Cerebellar cortex (tissue), 1 donor: ENCODE measurements at places on chromosomes 11 and 22.

DNA sequence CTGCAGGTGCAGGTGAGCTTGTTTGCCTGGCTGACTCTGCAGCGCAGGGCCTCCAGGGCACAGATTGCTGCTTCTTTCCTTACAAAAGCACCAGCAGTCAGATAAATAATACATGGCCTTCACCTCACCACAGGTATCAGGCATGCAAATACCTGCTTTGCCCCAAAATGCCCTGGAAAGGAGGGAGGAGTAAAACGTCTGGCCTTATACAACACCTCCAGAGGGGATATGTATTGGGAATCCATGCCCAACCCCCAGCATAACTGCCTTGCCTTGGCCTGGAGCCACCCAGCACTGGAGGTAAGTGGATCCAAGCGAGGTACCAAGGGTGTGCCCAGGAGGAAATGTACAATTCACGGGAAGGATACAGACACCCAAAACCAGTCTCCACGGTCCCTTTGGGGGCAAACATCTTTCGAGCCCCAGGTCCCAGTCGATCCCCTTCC lies 860 bp downstream of the TMEM184B start:
- DNase-seq: peak; percentile 75

GRCh38 chr11:36870361-36870760 lies 272.3 kb upstream of the RAG2 start:
- DNase-seq: no peak

DNA sequence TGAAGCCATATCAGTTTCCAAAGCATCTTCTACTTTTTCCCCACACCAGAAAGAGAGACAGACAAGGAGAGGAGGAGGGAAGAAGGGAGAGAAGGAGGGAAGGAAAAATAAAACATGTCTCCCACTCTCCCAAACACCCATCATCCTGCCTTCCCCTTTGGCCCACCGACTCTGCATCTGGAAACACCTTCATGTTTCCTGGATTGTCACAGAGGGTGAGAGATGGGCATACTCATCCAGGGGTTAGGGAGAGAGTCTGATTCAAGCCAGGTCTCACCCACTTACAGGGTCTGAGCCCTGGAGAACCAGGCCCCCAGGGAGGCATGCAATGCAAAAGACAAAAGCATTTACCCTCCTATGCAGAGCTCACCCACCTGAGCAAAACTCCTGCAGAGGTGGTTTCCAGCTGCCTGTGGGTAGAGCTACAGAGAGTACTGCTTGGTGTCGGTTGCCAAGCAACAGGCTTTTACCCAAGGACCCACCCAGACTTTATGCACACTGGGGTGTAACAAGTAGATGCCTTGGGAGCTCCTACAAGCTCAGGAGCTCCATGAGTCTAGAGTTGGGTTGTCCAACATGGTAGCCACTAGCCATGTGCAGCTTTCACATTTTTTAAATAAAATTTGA lies 33.4 kb downstream of the MN1 start:
- DNase-seq: no peak

GRCh38 chr11:82523141-82523540 lies 210.5 kb downstream of the FAM181B start:
- no peak for DNase-seq

- DNase-seq: no peak
These were observed 894.6 kb downstream of the METTL15 start for GRCh38 chr11:29002816-29003215.

GRCh38 chr11:118311518-118311917 lies 7.0 kb downstream of the CD3E start:
- DNase-seq: no peak

DNA sequence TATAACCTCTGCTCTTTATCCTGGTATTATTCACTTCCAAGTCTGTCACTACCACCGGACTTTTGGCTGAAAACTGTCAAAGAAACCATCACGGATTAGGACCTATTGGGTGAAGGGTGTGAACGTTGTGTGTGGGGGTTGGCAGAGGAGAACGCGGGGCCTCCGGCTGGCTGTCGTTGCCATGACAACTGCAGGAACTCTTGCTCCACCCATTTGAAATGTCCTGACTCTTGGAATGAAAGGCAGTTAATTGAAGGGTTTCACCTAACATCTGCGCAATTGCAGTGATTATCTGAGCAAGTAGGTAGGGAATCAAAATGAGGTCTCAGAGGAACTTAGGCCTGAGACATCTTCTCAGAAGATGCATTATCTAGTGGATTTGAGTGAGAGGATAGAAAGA lies 60.9 kb upstream of the CLMP start:
- DNase-seq: peak; percentile 59

DNA sequence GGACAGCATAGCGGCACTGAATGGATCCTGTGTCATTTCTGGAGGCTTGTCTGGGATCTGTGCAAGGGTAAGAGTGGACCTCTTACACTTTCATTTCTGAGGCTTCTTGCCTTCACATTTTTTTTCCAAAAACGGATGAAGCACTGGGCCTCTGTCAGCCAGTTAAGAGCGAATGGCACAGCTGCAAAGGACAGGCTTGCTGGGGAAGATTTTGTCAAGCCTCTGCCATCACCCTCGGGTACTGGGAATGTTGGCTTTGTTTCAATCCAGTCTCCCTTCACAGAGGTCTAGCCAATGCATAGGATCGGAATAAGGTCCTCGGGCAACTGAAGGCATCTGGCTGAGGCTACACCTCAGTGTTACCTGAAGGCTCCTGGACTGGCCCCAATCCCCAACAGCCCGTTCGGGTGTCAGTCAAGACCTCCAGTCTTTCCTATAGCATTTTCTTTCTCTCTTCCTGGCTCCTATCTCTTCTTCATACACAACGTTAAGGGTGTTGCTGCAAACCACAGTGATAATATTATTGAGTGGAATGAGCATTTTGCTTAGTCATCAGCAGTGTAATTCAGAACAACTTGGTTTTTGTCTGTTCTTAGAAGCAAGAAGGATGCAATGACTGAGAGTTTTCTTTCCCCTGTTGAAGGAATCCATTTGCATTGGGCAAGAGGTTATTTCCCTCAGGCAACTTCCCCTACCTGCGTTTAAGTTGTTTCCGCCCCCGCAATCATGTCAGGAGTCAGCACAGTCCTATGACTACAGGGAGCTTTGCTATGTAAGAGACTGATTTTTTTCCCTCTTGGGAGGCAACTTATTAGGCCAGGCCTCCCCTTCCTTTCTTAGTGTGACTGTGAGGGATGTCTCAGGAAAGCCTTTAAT lies 22.8 kb downstream of the NPAT start:
- no peak for DNase-seq

DNA sequence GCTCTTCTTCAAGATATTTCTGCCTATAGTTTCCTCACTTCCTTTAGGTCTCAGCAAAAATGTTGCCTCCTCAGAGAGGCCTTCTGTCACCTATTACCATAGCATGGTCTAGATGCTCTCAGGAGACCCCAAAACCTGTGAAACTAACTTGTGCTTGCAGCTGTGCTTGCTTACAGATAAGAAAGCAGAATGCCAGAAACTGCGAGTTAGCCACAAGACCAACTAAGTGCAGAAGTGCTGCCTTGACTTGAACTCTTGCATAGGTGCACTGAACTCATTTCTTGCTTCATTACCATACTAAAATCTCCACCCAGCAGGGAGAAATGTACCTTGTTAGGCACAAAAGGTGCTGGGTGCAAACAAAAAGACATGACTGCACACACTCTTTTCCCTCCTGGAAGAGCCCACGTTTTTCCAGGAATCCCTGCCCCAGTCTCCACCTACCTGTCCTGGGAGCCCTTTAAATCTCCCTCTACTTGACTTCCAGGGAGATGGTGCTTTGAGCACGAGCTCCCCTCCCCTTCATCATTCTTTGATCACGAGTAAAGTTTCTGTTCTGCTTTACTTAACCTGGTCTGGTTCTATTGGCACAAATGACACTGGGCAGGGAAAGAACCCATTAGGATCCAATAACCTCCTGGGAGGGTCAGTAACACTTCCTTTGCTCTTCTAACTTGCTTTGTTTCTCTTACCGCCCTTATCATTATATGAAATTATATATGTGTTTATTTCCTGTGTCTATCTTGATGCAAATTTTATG lies 137.7 kb upstream of the DDI1 start:
- DNase-seq: no peak

GRCh38 chr11:101617735-101618332 lies 34.0 kb upstream of the TRPC6 start:
- DNase-seq: no peak

GRCh38 chr22:39871008-39871798 lies 22.4 kb downstream of the ENTHD1 start:
- no peak for DNase-seq

- DNase-seq: no peak
These were observed 18.6 kb downstream of the TP53AIP1 start for GRCh38 chr11:128924104-128924503.

GRCh38 chr11:92227959-92228935 lies 3.6 kb downstream of the FAT3 start:
- no peak for DNase-seq

- DNase-seq: no peak
These were observed 6.8 kb upstream of the DEUP1 start for GRCh38 chr11:93323747-93324146.
